ENCODE measurements at places on chromosomes 4 and X.
A peak's percentile ranks its signal among the peaks of the same experiment; 100 is the strongest.

DNA sequence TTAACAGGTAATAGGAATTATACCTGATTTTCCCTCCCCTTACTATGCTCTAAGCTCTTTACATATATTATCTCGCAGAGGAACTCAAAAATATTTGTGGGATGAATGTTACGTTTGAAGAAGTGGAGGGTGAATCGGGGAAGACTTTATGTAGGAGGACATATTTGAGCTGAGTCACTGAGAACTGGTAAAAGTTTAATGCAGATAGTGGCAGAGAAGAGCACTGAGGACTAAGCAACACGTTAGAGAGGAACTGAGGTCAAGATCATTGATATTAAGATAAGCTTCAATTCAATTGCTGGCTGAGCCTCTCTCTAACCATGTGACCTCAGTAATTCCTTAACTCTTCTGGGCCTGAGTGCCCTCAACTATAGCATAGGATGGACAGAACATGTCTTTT lies 26.4 kb upstream of the ELOVL6 start:
- DNase-seq = no peak

GRCh38 chr4:98506462-98507132 lies 151.8 kb downstream of the TSPAN5 start:
- DNase-seq = no peak

DNA sequence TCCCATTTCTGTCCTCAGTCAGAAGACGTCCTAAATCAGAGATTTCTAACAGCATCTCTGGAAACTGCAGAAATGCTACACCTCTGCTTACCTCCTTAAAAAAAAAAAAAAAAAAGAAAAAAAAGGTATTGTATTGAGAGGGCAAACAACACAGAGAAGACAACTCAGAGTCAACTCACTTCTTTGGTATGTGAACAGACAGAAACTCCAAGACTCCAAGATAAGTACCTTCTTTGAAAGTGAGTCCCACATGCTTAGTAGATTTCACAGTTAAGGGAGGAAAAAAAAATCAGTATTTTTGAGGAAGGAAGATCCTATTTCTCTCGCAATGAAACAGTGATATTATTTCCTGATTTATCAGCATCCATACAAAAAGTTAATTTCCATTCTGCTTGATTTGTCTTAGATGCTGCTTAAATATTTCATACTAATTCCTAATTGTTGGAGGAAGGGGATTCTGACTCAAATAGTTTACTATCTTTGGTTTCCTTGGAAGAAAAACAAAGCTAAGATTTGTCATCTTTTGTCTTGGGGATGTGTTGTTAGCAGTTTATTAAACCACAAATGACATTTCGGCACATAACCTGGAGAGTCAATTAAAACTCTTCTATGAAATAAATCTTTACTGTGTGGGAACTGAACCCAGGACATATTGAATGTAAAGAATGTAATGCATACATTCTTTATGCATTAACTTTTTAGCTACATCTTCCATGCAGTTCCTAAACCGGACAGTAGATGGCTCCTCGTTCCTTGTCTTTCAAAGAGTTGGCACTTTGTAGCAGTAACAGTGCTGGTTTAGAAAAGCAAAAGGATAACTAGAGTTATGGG lies 4.7 kb downstream of the RASGEF1B start:
- DNase-seq = peak; percentile 51

GRCh38 chr4:137531986-137532868 lies at the start of gene PCDH18:
TSS of gene PCDH18 (minus strand) at chr4:137532494. CDS start at chr4:137532088, 406 bp downstream.
- no peak for DNase-seq

- DNase-seq = no peak
Measured at GRCh38 chr4:53686521-53686920, 95.2 kb upstream of the LNX1 start.

DNA sequence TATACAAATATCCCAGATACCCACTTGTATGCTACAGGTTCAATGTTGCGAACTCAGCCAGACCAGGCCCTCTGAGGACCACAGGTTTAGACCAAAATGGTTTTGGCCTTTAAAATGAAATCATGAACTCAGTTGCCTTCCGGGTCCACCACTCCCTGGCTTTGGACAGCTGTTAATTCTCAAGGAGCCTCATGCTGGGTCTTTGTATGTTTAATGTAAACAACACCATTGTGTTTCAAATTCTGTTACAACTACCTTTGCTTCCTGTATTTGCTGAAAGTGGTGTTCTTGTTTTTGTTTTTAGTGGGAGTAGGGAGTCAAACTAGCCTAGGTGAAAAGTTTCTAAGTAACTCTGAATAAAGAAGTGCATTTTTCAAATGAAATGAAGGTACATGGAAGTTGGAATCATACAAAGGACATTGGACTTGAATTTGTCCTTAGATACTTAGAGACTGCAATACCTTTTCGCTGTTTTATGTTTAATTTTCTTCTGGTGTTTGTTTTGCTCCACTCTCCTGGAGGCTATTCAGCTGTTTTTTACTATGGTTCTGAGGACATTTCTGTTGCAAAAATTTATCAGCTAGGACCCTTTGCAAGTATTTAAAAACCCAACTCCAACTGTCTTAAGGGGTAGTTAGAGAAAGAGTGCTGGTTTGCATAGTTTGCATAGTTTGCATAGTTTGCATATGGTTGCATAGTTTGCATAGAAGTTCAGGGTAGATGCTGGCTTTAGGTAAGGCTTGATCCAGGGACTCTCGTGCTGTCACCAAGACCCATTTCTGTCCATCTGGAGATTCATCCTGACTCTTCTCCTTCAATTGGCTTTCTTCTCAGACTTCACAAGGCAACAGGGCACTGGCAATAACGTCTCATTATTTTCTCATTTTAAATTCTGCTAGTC lies 70.1 kb downstream of the MID1IP1 start:
- DNase-seq = no peak

DNA sequence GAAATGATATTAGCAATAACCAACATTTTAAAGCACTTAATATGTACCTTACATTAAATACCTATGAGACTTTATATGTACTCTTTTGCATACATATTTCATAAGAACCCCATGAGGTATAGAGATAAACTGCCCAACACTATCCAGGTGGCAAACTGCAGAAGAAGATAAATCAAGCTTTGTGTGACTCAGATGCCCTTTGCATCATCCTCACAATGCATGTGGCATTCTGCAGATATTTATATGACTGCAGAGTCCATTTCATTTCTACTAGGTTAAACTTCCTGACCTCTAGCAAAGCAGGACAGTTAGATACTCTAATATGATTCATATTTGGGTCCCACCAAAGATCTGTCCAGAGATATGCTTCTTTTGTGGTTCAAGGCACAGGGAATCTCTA lies 85.6 kb upstream of the RASGEF1B start:
- DNase-seq = no peak

DNA sequence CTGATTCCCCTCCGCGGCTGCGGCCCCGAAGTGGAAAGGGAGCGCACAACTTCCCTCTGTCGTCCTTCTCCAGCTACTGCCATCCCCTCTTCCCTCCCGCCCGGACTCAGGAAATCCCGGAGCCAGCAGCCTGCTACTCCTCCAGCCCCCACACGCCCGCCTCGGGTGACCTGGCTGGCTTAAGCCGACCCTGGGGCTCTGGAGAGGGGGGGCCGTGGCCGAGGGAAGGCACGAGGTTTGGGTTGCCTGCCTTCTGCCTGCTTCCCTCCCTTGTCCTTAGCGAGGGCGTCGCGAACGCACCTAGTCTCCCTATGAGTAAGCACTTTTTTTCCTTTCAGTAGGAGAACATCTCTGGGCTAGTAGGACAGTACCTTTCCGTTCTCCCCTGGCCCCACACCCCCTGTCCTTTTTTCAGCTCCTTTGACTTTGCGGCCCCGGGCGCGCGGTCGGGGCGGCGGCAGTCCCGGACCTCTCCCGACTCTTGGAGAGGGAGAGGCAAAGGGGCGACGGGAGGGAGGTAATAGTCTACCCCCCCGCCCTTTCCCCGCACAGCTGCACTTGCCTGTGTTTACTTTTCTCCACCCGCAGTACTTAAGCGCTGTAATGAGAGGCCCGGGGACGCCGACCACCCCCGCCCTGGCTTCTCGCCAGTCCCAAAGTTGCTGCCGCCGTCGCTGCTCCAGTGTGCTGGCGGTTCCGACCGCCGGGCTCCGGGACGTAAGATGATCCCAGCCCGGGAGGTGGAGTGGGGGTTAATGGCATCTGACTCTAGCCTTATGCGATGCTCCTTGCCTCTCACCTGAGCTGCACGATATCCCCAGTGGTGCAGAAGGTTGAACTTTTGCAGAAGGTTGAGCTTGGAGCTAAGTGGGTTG lies 868 bp downstream of the PLS3 start:
- DNase-seq = no peak

Measured in glomerular endothelial cell (primary cell).